T-helper 17 cell (primary cell): ENCODE measurements at places on chromosomes 4 and X. TPM values are rescaled to one million over a fixed set of nuclear protein-coding genes. Genes with fewer than 3 reads are reported as not detected.

Gene TFDP3
- total RNA-seq, result not detected

Gene DOK7
- not detected for total RNA-seq

Gene VCX3A
- not detected for total RNA-seq

Gene PPP4R3C
- not detected for total RNA-seq

Gene MAGEA2B
- total RNA-seq, result not detected

Gene PLAC8
- 146 TPM for total RNA-seq

Gene HSFX3
- total RNA-seq, result not detected

Gene ANXA5
- 108 TPM for total RNA-seq

DNA sequence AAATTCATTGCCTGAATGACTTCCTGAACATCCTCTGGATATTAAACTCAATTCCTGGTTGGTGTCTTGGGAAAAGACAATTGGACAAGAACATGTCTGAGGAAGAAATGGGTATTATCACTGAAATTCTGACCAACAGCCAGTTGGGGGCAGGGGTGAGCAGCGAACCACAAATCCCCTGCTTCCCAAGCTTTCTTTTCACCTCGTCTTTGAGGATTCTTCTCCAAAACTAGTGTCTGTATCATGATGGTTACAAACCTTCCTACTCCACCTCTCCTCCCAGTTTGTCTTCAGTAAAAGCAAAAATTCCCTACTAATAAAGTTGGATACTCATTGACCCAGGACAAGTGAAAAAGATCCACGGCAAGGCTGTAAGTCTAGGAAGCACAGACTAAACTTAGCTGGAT, 48.3 kb upstream of the WDR1 start:
- DNase-seq, result no peak

DNA sequence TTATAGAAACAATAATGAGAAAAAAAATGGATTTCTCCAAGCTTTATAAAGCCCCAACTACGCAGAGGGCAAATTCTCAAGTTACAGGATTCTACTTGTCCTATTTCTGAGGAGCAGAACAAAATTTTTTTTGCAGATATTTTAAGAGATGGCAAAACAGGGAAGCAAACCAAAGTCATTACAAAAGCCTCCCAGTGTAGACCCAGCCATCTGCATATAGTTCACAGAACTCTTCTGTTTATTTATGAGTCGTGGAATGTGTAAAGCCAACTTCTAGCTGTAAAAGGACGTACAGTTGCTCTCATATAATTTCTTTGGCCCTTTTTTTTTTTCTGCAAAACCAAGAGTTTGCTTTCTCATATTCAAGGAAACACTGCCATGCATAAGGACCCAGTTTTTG, 120.4 kb downstream of the PCDH7 start:
- DNase-seq, result no peak

GRCh38 chr4:89556601-89557305, 249.2 kb upstream of the GPRIN3 start:
- DNase-seq, result no peak

GRCh38 chr4:138598226-138598625, 356.1 kb upstream of the SLC7A11 start:
- DNase-seq, result no peak

DNA sequence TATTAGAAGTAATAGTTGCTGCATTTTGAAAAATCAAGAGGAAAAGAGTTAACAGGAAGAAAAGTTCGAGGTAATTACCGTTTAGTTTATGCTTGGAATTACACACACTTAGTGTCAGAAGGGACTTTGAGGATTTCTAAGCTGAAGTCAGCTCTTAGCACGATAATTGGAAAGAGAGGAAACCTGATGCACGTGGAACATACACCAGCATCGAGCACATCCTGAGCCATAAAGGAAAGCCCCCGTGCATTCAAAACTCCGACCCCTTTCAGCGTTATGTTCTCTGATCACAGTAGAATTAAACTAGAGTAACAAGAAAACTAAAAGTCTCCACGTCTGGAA, 400 bp upstream of the PAQR3 start:
- no peak for DNase-seq

GRCh38 chr4:29066861-29067260, 1653.3 kb upstream of the PCDH7 start:
- no peak for DNase-seq

- DNase-seq, result no peak
These were observed 56.9 kb downstream of the OPHN1 start for GRCh38 chrX:68376373-68376772.

GRCh38 chr4:122503214-122503613, 46.7 kb upstream of the IL2 start:
- DNase-seq, result no peak

- DNase-seq, result no peak
These were observed 307.8 kb upstream of the GIMD1 start for GRCh38 chr4:106676173-106676921.

GRCh38 chr4:95798727-95799126, 41.2 kb upstream of the PDHA2 start:
- DNase-seq, result no peak
